Osteoblast (primary cell): ENCODE measurements at places on chromosomes 1 and 21. TPM values are rescaled to one million over a fixed set of nuclear protein-coding genes. Genes with fewer than 3 reads are reported as not detected.

GRCh38 chr1:24828183-24828886 is 83.1 kb downstream of the CLIC4 start:
- H3K4me1 ChIP-seq: peaks cover 40% of the 10 kb centered on the region
- peaks cover 41% of the 10 kb centered on the region for H3K36me3 ChIP-seq
- H3K27me3 ChIP-seq: no peaks in the 10 kb centered on the region
- DNase-seq: no peak

- H3K27me3 ChIP-seq: no peaks in the 10 kb centered on the region
- H3K4me1 ChIP-seq: peaks cover 21% of the 10 kb centered on the region
- no peak for DNase-seq
- H3K36me3 ChIP-seq: no peaks in the 10 kb centered on the region
- no peak overlapping the region for H3K27ac ChIP-seq
These were observed 134.7 kb upstream of the HOOK1 start for GRCh38 chr1:59680044-59680443.

Gene CSMD2
- total RNA-seq: 0.36 and 0.88 TPM in 2 replicates

Gene RXFP4
- total RNA-seq: not detected in 2 replicates

GRCh38 chr1:41866285-41866684 is 52.4 kb downstream of the HIVEP3 start:
- H3K27ac ChIP-seq: no peak overlapping the region
- no peaks in the 10 kb centered on the region for H3K36me3 ChIP-seq
- H3K4me3 ChIP-seq: no peak overlapping the region
- no peaks in the 10 kb centered on the region for H3K27me3 ChIP-seq
- no peak for DNase-seq

GRCh38 chr1:22849770-22850169 is 122.9 kb downstream of the LACTBL1 start:
- H3K36me3 ChIP-seq: no peaks in the 10 kb centered on the region
- H3K27me3 ChIP-seq: no peaks in the 10 kb centered on the region
- H3K4me1 ChIP-seq: no peaks in the 10 kb centered on the region
- no peak for DNase-seq
- H3K4me3 ChIP-seq: no peak overlapping the region

GRCh38 chr1:243712941-243713340 is 137.1 kb downstream of the AKT3 start:
- DNase-seq: peak; percentile 36
- H3K27ac ChIP-seq: no peak overlapping the region
- peaks cover 10% of the 10 kb centered on the region for H3K4me1 ChIP-seq
- H3K36me3 ChIP-seq: no peaks in the 10 kb centered on the region
- no peak overlapping the region for H3K4me3 ChIP-seq
- H3K27me3 ChIP-seq: no peaks in the 10 kb centered on the region

Gene SPRR1A
- not detected in 2 replicates for total RNA-seq

- peak; percentile 75 for DNase-seq
- H3K4me1 ChIP-seq: peaks cover 8% of the 10 kb centered on the region
These were observed 491 bp downstream of the PER3 start for GRCh38 chr1:7784492-7785071.

GRCh38 chr1:45953934-45954847 is 150.8 kb downstream of the MAST2 start:
- H3K27ac ChIP-seq: peak overlapping the region; percentile 35
- no peak overlapping the region for H3K4me3 ChIP-seq
- H3K36me3 ChIP-seq: no peaks in the 10 kb centered on the region
- H3K4me1 ChIP-seq: peaks cover 19% of the 10 kb centered on the region
- DNase-seq: no peak
- H3K27me3 ChIP-seq: no peaks in the 10 kb centered on the region

DNA sequence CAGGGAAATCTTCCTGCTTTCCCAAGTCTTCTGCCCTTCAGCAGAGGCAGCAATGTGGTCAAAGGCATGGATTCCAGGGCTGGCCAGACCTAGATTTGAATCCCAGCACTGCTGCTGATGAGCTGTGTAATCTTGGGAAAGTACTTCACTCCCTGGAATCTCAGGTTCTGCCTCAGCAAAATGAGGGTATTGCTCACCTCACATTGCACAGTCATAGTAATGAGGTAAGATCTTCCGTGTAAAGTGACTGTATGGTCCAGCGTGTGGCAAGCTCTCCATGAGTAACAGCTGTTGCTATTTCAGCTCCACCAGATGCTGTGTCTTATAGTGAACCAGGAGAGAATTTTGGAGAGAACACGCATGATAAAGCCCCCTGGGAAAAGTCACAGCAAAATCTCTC is 56.1 kb upstream of the F3 start:
- peaks cover 5% of the 10 kb centered on the region for H3K4me1 ChIP-seq
- no peak overlapping the region for H3K4me3 ChIP-seq
- peak; percentile 87 for DNase-seq
- H3K27me3 ChIP-seq: peaks cover 28% of the 10 kb centered on the region
- H3K27ac ChIP-seq: no peak overlapping the region

Gene PTPN7
- total RNA-seq: not detected in 2 replicates

Gene PCBP3
- total RNA-seq: 1.1 and 1.2 TPM in 2 replicates

DNA sequence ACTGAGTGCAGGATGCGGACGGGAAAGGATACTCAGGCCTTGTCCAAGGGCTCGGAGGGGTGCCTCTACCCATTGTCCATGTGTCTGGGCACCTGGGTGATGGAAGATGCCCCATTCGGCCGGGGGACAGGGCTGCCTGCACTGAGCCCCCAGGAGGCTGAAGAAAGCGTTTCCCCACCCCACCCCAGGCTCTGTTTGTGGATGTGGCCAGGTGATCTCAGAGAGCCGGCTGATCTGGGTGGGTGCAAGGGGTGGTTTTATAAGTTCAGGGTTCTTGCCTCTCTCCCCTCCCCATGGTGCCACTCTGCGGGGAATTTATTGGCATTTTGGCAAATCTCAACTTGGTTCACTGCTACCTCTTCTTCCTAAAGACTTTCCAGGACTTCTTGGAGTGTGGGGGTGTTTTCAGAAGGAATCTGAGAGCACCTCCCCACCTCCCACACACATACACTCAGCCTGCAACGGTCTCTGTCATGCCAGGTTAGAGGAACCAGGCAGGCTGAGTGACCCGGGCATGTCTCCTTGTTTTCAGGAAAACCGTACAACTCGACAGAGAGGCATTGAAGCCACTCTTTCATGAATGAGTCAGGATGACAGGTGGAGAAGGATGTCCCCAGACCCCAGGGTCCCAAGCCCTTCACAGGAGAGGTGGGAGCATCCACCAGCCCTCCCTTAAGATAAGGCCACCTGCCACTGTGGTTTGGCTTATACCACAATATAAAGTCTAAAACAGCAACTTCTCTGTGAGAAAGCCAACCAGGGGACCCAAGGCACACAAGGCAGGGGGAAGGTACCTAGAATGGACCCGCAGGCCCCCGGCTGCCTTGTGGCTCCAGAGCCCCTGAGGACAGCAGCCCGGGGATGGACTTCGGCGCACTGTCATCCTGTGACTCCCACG is 174.9 kb downstream of the ETS2 start:
- H3K27ac ChIP-seq: no peak overlapping the region
- no peak overlapping the region for H3K4me3 ChIP-seq
- no peak for DNase-seq
- H3K36me3 ChIP-seq: no peaks in the 10 kb centered on the region
- H3K27me3 ChIP-seq: peaks cover 30% of the 10 kb centered on the region

- DNase-seq: no peak
- H3K4me1 ChIP-seq: no peaks in the 10 kb centered on the region
- H3K4me3 ChIP-seq: no peak overlapping the region
These were observed 284.5 kb downstream of the PTPRU start for GRCh38 chr1:29520571-29521437.

DNA sequence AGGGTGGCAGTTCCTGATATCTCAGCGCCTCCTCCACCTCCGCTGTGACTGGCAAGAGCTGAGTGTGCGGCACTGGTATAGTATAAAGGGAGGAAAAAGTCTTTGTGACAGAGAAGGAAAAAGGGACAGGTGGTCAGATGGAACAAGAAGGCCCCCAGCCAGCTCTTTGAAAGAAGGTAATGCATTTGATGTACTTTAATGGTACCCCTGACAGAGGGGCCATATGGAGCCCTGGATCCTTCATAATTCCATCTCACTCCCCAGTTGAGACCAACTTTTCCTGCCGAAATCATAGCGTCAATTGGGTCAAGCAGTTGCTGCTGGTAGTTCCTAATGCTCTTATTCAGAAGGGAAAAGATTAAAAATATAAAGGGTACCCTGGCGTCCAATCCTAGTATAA is 198.2 kb downstream of the ZNF326 start:
- no peak overlapping the region for H3K27ac ChIP-seq
- DNase-seq: no peak
- H3K36me3 ChIP-seq: no peaks in the 10 kb centered on the region
- H3K4me1 ChIP-seq: no peaks in the 10 kb centered on the region
- no peaks in the 10 kb centered on the region for H3K27me3 ChIP-seq

GRCh38 chr1:51265618-51266017 is 29.5 kb downstream of the RNF11 start:
- no peak overlapping the region for H3K4me3 ChIP-seq
- H3K27ac ChIP-seq: no peak overlapping the region
- no peaks in the 10 kb centered on the region for H3K27me3 ChIP-seq
- no peaks in the 10 kb centered on the region for H3K36me3 ChIP-seq
- H3K4me1 ChIP-seq: peaks cover 80% of the 10 kb centered on the region

Gene A3GALT2
- under 0.01 TPM in 1 of 2 replicates, not detected in the other for total RNA-seq

Gene ANGPTL3
- total RNA-seq: under 0.01 TPM in 1 of 2 replicates, not detected in the other

Gene CLEC20A
- total RNA-seq: under 0.01 TPM in 1 of 2 replicates, not detected in the other

GRCh38 chr1:44012404-44012803 is 18.9 kb downstream of the SLC6A9 start:
- no peak overlapping the region for H3K27ac ChIP-seq
- H3K4me1 ChIP-seq: peaks cover 27% of the 10 kb centered on the region
- no peak overlapping the region for H3K4me3 ChIP-seq

DNA sequence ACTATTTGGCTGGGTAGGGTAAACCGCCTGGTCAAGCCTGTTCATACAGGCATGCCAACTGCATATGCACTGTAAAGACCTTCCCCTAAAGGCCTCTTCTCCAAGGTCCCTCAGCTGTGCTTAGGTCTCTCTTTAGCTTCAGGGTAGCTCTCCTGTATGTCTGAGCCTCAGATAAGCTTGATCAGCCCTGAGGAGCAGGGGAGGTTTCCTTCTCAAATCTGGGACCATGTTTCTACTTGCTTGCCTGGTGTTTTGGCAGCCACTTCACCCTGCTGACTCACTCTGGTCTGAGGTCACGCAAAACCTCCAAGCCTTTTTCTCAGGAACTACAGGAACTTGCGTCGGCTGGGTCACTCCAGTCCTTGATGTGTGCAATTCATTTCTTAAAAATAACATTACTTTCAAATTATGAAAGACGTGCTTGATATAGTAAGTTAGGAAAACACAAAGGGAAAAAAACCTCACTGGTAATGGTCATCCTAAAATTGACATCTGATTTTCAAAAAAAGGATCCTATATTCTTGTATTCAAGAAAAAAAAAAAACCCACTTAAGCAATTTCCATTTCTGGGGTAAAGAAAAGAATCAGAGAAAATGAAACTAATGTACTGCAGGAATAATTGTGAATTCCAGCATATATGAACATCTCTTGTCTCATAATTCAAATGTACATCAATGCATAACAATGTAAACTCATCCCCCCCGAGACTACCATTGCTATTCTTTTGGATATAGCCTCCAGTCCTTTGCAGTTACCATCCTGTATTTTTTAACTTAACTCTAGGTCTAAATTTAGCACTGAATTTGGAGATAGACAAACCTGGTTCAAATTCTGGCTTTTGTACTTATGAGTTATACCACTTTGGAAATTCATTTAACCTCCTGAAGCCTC is 24.8 kb upstream of the RNF19B start:
- DNase-seq: peak; percentile 91
- peak overlapping the region; percentile 97 for H3K27ac ChIP-seq
- peak overlapping the region; percentile 27 for H3K4me3 ChIP-seq
- no peaks in the 10 kb centered on the region for H3K27me3 ChIP-seq

- H3K4me3 ChIP-seq: peak overlapping the region; percentile 52
- DNase-seq: peak; percentile 90
- H3K4me1 ChIP-seq: peaks cover 19% of the 10 kb centered on the region
- H3K27me3 ChIP-seq: peaks cover 23% of the 10 kb centered on the region
- no peaks in the 10 kb centered on the region for H3K36me3 ChIP-seq
These were observed 1.7 kb upstream of the TNFRSF9 start for GRCh38 chr1:7942214-7942921.

Gene CSF3R
- not detected in 2 replicates for total RNA-seq

Gene OR2M3
- total RNA-seq: not detected in 2 replicates

Gene PRR9
- not detected in 2 replicates for total RNA-seq

DNA sequence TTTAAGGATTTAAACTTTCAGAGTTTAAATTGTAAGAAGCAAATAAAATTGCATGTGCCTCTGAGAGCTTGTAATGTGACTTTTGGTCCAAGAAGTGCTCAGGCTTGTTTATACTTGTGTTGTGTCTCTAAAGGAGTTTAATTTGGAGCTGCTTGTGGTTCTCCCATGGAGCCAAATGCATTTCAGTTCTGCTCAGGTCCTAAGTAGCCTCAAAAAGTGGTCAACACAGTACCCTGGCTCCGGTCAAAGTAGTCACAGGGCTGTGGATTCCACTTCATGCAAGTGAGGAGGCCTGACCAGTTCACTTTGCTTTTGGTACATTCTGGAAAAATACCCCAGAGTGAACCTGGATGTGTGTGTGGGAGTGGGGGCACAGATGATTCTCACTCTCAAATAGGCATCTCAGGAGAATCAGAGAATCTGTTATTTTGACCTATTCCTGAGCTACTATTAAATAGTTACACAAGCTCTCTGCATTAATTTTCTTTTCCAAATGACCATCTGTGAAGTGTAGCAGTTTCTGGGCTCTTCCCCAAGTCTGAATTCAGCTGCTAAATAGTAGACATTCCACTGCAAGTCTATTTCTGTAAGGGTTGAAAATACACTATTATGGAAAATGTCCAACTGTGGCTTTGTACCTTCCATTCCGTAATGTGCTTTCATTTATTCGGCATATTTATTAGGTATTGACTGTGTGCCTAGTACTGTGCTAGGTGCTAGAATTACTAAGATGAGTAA is 31.7 kb upstream of the AGO1 start:
- H3K4me1 ChIP-seq: peaks cover 6% of the 10 kb centered on the region
- DNase-seq: no peak
- no peaks in the 10 kb centered on the region for H3K27me3 ChIP-seq

DNA sequence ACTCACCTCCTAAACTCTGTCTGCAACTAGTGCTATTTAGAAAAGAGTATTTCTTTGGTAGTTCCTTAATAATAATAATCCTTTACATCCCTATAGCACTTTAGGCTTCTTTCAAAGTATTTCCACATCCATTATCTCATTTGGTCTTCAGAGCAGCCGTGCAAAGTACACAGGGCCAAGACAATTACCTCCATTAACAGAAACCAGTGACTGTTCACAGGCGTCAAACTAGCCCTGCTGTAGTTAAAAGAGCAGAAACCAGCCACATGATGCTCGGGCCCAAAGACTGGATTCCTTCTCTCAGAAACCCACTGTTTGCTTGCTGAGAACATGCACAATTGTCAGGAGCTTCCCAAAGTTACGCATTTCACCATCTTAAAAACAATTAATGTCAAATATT is 396.0 kb upstream of the DAB1 start:
- H3K4me3 ChIP-seq: no peak overlapping the region
- no peak for DNase-seq
- H3K4me1 ChIP-seq: no peaks in the 10 kb centered on the region
- no peaks in the 10 kb centered on the region for H3K27me3 ChIP-seq

Gene LRRC3
- total RNA-seq: 0.72 and 0.88 TPM in 2 replicates
